ENCODE measurements at places on chromosomes 1 and 21. TPM values are rescaled to one million over a fixed set of nuclear protein-coding genes. Genes with fewer than 3 reads are reported as not detected.
A peak's percentile ranks its signal among the peaks of the same experiment; 100 is the strongest.

DNA sequence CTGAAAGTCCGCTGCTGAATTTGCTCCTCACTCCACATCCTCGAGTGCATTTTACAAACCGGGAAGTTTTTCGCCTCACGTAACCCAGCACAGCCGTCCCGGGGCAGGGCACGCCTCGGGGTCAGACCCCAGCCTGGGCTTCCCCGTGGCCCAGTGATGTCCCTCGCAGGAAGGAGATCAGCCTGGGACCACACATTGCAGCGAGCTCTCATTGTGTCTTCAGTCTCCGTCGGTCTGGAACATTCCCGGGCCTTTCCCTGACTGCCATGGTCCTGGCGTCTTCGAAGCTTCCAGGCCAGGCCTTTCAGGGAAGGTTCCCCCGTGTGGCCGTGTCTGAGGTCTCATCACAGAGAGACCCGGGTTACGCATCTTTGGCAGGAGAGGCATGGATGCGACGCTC lies 43.5 kb downstream of the MORN1 start:
- H3K4me1 ChIP-seq = no peaks in the 10 kb centered on the region
- no peaks in the 10 kb centered on the region for H3K36me3 ChIP-seq
- H3K27me3 ChIP-seq = no peaks in the 10 kb centered on the region
- DNase-seq = no peak

Gene SPTA1
- polyA plus RNA-seq = 0.19 TPM

- peak overlapping the region; percentile 39 for H3K27ac ChIP-seq
- H3K27me3 ChIP-seq = no peaks in the 10 kb centered on the region
- peak overlapping the region; percentile 29 for H3K4me3 ChIP-seq
- DNase-seq = peak; percentile 49
These were observed 1.2 kb upstream of the HIVEP3 start for GRCh38 chr1:41919764-41920397.

- no peak for DNase-seq
- no peaks in the 10 kb centered on the region for H3K36me3 ChIP-seq
- H3K27ac ChIP-seq = no peak overlapping the region
- no peak overlapping the region for H3K4me3 ChIP-seq
- H3K27me3 ChIP-seq = peaks cover 4% of the 10 kb centered on the region
These were observed 91.1 kb upstream of the DISP3 start for GRCh38 chr1:11387829-11388228.

GRCh38 chr1:93628681-93629080 lies 53.0 kb downstream of the BCAR3 start:
- H3K27ac ChIP-seq = no peak overlapping the region
- no peaks in the 10 kb centered on the region for H3K27me3 ChIP-seq
- H3K4me1 ChIP-seq = peaks cover 15% of the 10 kb centered on the region
- no peak overlapping the region for H3K4me3 ChIP-seq
- no peaks in the 10 kb centered on the region for H3K36me3 ChIP-seq
- no peak for DNase-seq

GRCh38 chr1:15168479-15168878 lies 14.9 kb downstream of the TMEM51 start:
- H3K4me3 ChIP-seq = no peak overlapping the region
- H3K36me3 ChIP-seq = no peaks in the 10 kb centered on the region
- no peaks in the 10 kb centered on the region for H3K27me3 ChIP-seq
- no peaks in the 10 kb centered on the region for H3K4me1 ChIP-seq
- H3K27ac ChIP-seq = no peak overlapping the region

- peaks cover under 1% of the 10 kb centered on the region for H3K4me1 ChIP-seq
- DNase-seq = no peak
- H3K4me3 ChIP-seq = no peak overlapping the region
- H3K36me3 ChIP-seq = no peaks in the 10 kb centered on the region
- H3K27ac ChIP-seq = no peak overlapping the region
- no peaks in the 10 kb centered on the region for H3K27me3 ChIP-seq
These were observed 6.4 kb downstream of the CTPS1 start for GRCh38 chr1:40985875-40986274.

GRCh38 chr1:234532503-234532922 lies 53.5 kb upstream of the TARBP1 start:
- H3K4me1 ChIP-seq = peaks cover 99% of the 10 kb centered on the region
- no peaks in the 10 kb centered on the region for H3K36me3 ChIP-seq
- no peak overlapping the region for H3K4me3 ChIP-seq
- H3K27ac ChIP-seq = peak overlapping the region; percentile 98
- DNase-seq = peak; percentile 65

DNA sequence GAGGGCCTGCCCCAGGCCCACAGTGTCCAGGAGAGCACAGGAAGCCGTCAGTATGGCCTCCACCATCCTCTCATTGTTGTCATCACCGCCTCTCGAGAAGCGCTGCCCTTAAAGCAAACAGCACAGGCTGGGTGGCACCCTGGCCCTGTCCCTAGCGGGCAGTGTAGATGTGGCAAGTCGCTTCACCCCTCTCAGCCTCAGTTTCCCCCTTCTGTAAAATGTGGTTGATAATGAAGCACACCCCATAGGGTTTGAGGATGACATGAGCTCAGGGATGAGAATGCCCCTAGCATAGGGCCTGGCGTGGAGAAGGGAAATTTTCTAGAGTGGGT lies 13.4 kb downstream of the PLA2G2F start:
- peaks cover 4% of the 10 kb centered on the region for H3K27me3 ChIP-seq
- peaks cover 6% of the 10 kb centered on the region for H3K4me1 ChIP-seq
- no peak overlapping the region for H3K27ac ChIP-seq
- no peaks in the 10 kb centered on the region for H3K36me3 ChIP-seq
- no peak overlapping the region for H3K4me3 ChIP-seq
- no peak for DNase-seq

DNA sequence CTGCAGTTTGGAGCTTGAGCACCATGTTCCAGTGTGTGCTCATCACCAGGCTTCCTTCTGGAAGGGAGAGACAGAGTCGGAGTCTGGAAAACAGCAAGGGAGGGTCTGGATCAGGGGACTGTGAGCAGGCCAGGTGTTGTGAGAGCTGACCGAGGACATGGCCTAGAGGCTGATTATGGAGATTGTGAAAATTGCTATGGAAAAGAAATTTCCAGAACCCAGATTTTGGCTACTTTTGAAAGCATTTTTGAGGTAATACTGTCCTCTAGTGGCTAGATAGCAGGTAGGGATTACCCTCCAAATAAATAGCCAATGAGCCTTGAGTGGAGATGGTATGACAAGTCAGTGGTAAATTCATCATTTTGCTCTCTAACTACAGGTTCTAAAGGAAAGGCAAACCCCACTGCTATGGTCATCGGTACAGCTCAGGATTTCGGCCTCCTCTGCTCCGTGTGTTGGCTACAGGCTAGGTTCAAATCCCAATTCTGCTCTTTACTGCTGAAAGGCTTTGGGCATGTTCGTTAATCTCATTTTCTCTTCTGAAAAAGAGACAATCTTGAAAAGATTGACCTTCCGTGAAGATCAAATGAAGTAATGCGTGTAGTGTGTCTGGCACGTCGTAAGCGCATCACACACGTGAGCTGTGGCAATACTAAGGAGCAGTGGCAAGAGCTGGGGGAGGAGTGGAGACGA lies 1.0 kb upstream of the HAO2 start:
- H3K27ac ChIP-seq = no peak overlapping the region
- H3K4me3 ChIP-seq = no peak overlapping the region
- no peak for DNase-seq
- H3K36me3 ChIP-seq = no peaks in the 10 kb centered on the region

- no peaks in the 10 kb centered on the region for H3K4me1 ChIP-seq
- peak overlapping the region; percentile 96 for H3K27ac ChIP-seq
- H3K27me3 ChIP-seq = no peaks in the 10 kb centered on the region
- H3K4me3 ChIP-seq = peak overlapping the region; percentile 69
- DNase-seq = peak; percentile 26
These were observed 1.3 kb upstream of the SLC16A1 start for GRCh38 chr1:112957133-112957812.

DNA sequence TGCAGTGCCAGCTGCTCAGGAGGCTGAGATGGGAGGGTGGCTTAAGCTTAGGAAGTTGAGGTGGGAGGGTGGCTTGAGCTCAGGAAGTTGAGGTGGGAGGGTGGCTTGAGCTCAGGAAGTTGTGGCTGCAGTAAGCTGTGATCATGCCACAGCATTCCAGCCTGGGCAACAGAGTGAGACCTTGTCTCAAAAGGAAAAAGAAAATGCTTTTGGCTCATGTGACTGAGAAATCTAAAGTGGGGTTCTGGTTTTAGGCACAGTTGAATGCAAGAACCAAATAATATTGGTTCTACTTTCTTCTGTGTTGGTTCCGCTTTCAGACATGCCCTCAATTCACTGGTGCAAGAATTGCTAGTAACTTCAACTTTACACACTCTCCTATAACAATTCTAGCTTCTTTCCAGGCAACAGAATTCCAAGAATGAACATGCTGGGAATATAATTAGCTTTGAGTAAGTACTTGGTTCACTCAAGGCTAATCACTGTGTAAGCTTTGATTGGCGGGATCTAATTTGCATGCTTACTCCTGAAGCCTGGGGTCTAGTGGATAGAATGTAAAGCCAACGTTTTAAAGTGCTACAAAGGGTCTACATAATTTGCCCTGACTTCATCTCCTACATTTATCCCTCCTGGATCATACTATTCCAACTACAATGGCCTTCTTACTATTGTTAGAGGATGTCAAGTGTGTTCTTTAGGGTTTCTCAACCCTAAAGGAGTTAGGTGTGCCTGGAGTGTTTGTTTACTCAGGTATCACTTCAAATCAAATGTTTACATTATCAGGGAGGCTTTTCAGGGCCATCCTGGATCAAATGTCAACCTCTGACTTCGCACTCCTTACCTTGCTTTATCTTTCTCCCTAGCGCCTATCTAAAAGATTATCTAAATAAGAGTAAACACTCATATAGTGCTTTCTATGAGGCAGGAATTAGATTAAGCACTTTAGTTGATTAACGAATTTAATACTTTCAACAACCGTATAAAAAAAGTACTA lies 115.1 kb downstream of the SLC16A1 start:
- no peak overlapping the region for H3K27ac ChIP-seq
- H3K4me3 ChIP-seq = no peak overlapping the region
- H3K4me1 ChIP-seq = peaks cover 10% of the 10 kb centered on the region
- DNase-seq = no peak

- peak overlapping the region; percentile 35 for H3K27ac ChIP-seq
- H3K36me3 ChIP-seq = no peaks in the 10 kb centered on the region
- no peak overlapping the region for H3K4me3 ChIP-seq
- no peaks in the 10 kb centered on the region for H3K27me3 ChIP-seq
- DNase-seq = peak; percentile 82
These were observed 33.2 kb downstream of the RCSD1 start for GRCh38 chr1:167663002-167663772.

Gene S100A10
- polyA plus RNA-seq = 258 TPM

DNA sequence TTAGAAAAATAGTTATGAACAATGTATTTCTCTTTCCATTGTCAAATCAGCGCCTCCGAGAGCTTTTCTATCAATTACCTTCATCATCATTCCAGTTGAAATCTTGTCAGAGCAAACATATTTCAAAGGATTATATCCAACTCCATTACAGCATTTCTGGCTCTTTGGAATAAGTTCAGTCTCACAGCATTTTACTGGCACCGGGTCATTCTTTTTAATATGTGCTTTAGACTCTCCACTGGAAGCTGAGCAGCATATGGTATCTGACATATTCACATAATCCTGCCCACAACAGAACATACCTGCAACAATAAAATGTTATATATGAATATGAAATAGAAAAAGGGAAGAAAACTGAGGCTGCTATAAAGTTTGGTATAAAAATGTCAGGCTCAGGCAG lies 222.9 kb downstream of the KCTD3 start:
- H3K4me1 ChIP-seq = no peaks in the 10 kb centered on the region
- H3K36me3 ChIP-seq = no peaks in the 10 kb centered on the region
- no peak overlapping the region for H3K4me3 ChIP-seq
- DNase-seq = no peak
- H3K27ac ChIP-seq = no peak overlapping the region

GRCh38 chr21:39984286-39984991 lies 117.2 kb downstream of the PCP4 start:
- no peak for DNase-seq
- no peaks in the 10 kb centered on the region for H3K27me3 ChIP-seq
- H3K4me1 ChIP-seq = no peaks in the 10 kb centered on the region
- no peak overlapping the region for H3K27ac ChIP-seq
- H3K36me3 ChIP-seq = no peaks in the 10 kb centered on the region

- no peak for DNase-seq
- no peak overlapping the region for H3K27ac ChIP-seq
- H3K4me3 ChIP-seq = no peak overlapping the region
- H3K36me3 ChIP-seq = no peaks in the 10 kb centered on the region
- no peaks in the 10 kb centered on the region for H3K27me3 ChIP-seq
These were observed 271.3 kb downstream of the NPHP4 start for GRCh38 chr1:5720936-5721335.

- H3K36me3 ChIP-seq = no peaks in the 10 kb centered on the region
- no peak overlapping the region for H3K27ac ChIP-seq
- no peak for DNase-seq
- peaks cover 4% of the 10 kb centered on the region for H3K4me1 ChIP-seq
These were observed 73.2 kb downstream of the DAB1 start for GRCh38 chr1:57350610-57351009.

All from heart left ventricle (tissue), 16 donors.